ENCODE measurements at places on chromosomes 7 and 10. TPM values are rescaled to one million over a fixed set of nuclear protein-coding genes. Genes with fewer than 3 reads are reported as not detected.
A peak's percentile ranks its signal among the peaks of the same experiment; 100 is the strongest.

TAS2R5 gene
- total RNA-seq: 0.91 TPM

NOLC1 gene
- 64.3 TPM for total RNA-seq

ARL4A gene
- 19.1 TPM for total RNA-seq

CHAT gene
- not detected for total RNA-seq

ABCB1 gene
- 8.1 TPM for total RNA-seq

FLNC gene
- not detected for total RNA-seq

CYP2C19 gene
- total RNA-seq: not detected

MARVELD1 gene
- 2.5 TPM for total RNA-seq

SYT15B gene
- total RNA-seq: not detected

SLC16A9 gene
- 0.48 TPM for total RNA-seq

CTAGE4 gene
- total RNA-seq: 5.3 TPM

STEAP1 gene
- 0.25 TPM for total RNA-seq

UNCX gene
- total RNA-seq: not detected

NPFFR1 gene
- total RNA-seq: not detected

GRCh38 chr10:113644185-113645120 lies 19.4 kb downstream of the NRAP start:
- DNase-seq: no peak

- DNase-seq: peak; percentile 76
Measured at GRCh38 chr7:7944619-7945282, 23.8 kb upstream of the GLCCI1 start.

DNA sequence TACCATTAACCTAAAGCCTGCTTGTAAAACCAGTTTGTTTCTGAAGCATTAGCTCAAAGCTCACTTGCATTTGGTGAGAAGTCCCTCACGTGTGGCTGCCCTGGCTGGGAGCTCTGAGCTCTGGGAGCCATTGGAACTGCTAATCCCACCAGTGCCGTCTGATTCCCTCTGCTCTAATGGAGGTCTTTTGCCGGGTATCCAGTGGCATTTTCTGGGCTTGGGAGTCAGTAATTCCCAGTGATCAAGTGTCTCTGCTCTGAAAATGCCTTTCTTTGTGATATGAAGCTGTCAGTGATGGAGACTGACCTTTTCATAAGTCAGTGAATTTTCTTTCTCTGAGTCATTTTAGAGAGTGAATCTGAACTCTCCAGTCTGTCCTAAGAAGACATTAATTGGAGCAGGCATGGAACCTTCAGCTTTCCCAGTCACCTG lies 36.9 kb upstream of the FAM20C start:
- no peak for DNase-seq

GRCh38 chr10:6115411-6115810 lies 26.6 kb downstream of the RBM17 start:
- DNase-seq: no peak

DNA sequence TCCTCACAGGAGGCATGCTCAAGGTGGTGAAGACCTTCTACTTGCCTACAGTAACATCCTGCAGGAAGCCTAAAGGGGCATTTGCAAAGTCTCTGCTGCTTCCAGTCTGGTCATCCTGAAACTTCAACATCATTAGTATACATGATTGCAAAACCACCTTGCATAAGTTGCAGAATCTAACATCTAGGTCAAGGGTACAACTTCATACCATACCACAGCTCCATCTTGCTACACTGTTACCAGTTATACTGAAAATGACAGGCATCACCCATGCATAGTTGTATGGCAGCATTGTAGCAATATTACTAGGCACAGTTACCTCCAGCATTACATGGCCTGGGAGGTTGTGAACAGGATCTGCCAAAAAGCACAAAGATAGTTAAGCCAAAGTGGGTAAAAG lies 13.7 kb upstream of the MACROH2A2 start:
- no peak for DNase-seq

DNA sequence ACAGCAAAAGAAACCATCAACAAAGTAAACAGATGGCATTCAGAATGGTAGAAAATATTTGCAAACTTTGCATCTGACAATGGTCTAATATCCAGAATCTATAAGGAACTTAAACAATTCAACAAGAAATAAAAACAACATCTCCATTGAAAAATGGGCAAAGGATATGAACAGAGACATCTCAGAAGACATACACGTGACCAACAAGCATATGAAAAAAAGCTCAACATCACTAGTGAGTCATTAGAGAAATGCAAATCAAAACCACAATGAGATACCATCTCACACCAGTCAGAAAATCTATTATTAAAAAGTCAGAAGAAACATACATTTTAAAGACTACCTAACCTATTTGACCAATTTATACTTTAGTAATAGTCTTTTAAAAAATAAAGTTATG lies 571.3 kb upstream of the NRG3 start:
- DNase-seq: no peak

- peak; percentile 42 for DNase-seq
Measured at GRCh38 chr10:484925-485661, 204.4 kb downstream of the DIP2C start.

DNA sequence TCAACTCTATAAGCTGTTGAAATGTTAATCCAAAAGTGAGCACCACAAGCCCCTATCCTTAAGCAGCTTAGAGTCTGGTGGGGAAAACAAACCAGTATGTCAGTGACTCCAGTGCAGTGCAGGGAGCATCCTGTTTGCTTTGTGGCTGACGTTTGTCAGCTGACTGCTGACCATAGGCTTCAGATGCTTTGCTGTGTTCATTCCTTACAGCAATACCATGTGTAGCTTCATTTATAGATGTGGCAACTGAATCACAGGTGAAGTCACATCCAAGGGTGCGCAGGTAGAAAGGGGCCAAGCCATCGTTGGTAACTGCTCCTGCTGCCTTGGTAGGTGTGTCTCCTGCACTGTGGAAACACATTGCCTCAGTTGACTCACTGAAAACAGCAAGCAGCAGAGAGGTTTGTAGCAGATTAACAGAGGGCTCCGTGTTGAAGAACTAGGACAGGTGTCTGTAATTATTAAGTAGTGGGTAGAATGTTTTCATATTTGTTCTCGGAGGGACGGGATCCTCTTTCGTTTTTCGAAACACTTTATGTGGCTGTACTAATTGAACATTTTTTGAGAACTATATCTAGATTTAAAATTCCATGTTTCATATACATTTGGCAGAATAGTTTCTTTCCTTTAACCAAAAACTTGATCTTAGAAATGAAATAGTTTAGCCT lies 2.0 kb downstream of the INSIG1 start:
- DNase-seq: peak; percentile 51

DNA sequence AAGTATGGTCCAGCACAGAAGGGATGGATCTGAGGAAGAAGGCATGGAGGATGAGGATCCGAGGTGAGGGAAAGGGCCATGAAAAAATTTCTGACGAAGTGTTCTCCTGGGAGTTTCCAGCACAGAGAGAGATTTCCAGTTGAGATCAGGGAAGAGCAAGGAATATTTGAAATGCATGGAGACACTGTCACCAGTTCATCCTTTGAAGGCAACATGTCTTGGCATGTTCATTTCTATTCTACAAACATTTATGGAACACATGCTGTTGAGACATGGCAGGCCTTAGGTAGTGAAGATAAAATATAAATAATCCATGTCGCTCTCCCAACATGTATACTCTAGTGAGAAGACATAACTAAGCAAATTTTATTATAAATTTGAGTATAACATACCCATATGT lies 234.0 kb upstream of the TCF7L2 start:
- no peak for DNase-seq

DNA sequence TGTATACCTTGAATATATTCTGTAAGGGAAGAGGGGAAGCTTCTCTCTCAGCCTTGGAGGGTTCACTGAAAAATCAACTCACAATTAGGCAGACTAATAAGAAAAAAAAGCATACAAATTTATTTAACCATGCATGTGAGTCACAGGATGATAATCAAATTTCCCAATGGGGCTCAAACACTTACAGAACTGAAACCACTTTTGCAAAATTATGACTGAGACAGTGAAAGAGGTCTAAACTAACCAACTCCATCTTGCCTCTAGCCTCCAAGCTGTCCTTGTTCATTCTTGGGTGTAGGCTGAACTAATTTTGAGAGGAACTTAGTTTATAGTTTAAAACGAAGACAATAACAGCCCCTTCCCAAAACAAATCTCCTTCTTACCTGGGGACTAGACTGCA lies 618.3 kb upstream of the AUTS2 start:
- DNase-seq: no peak

DNA sequence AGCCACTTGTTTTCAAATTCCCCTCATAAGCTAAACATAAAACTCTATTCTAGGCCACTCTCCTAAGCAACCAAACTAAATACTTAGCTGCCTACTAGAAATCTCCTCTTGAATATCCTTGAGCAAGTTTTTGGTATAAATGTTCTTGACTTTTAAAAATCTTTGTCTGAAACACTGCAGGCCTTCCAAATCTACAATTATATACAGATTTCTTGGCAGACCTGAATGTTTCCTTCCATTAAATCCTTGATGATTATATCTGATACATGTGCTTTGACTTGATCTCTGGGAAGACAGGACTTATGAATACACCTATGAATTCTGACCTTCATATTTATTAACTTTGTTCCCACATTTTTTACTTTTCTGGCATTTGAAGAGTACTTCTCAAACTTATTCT lies 314.5 kb downstream of the CACNA2D1 start:
- DNase-seq: no peak

GRCh38 chr7:131087756-131088658 lies 239.7 kb upstream of the MKLN1 start:
- no peak for DNase-seq

DNA sequence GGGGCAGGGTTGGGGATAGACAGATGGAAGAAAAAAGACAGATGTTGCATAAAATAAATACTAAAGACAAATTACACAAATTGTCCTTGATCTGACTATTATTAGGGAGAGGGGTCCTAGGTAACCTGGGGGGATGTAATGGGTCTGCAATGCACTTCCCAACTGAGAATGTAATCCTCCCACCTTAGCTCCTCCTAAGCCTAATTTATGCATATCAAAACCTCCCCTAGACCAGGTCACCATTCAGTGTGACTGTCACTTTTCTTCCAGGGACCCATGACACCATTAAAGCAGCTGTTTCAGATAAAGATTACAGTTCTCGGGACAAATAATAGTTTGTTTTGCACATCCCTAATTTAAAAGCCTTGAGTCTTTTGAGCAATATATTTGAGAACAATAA lies 133.9 kb upstream of the FEZF1 start:
- DNase-seq: no peak

DNA sequence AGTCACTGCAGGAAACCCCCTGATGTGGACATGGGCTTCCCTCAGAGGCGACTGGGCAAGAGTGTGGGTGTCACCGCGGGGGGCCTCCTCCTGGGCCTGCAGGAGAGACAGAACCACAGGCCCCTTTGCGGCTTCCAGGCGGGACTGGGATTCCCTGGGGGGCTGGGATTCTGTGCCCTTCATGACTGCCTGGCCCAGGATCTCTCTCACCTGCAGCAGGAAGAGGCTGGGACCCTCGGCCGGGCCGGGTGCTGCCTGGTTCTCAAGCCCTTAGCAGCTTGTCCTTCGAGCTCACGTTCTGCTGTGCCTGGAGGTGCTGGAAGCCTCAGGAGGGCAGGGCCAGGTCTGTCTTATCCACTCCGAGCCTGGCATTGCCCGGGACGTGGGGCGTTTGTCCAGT lies 11.8 kb downstream of the SUN1 start:
- DNase-seq: no peak

DNA sequence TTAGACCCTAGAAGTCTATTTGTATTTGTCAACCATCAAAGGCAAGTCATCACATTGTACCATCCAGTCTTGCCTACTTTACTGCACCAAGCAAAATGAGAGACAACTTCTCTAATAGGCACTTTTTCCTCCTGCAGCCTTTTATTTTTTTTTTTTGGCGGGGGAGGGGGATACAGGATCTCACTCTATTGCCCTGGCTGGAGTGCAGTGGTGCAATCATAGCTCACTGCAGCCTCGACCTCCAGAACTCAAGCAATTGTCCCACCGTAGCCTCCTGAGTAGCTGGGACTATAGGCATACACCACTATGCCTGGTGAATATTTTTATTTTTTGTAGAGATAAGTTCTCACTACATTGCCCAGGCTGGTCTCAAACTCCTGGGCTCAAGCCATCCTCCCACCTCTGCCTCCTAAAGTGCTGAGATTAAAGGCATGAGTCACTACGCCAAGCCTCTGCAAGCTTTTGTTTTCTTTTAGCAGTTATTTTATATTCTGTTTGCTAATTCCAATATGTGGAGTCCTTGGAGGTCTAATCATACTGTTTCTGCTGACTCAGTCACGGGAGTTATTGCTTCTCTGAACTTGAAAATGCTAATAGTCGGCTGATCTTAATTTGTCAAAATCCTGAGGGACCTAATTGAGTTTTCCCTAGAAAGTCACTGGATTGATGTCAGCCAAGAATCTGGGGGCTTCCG lies 14.2 kb downstream of the KPNA7 start:
- DNase-seq: no peak

- no peak for DNase-seq
Measured at GRCh38 chr7:38102507-38102906, 75.5 kb upstream of the STARD3NL start.

DNA sequence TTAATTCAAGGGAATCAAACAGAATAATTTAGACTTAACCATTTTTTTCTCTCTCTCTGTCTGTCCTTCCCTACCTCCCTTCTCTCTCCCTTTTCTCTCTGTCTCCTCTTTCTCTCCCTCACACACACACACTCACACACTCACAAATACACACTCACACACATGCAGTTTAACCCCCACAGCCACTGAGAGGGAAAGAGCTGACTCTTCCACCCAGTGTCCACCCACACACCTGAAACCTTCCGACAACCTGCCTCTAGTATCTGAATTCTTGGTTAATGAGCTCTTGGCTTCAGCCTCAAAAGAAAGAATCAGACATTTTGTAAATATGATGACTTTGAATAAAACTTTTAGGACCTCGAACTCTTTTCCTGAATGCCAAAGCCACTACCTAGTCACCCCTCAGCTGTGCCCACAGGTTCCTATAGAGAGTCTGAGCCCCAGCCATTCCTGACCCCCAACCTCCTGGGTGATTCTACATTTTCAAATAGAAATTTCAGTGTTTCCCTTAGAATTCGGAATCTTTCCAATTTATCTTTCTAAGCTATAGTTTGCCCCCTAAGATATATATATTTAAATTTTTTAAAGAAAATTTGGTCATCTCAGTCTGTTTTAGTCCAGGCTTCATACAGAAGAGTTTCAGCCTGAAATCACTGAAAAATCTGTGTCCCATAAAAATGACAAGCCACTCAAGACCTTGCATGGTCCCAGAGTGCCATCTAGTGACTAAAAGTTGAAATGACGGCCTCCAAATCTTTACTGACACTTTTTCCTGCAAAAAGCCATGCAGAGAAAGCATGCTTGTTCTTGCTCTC lies 202.8 kb downstream of the IPMK start:
- no peak for DNase-seq

DNA sequence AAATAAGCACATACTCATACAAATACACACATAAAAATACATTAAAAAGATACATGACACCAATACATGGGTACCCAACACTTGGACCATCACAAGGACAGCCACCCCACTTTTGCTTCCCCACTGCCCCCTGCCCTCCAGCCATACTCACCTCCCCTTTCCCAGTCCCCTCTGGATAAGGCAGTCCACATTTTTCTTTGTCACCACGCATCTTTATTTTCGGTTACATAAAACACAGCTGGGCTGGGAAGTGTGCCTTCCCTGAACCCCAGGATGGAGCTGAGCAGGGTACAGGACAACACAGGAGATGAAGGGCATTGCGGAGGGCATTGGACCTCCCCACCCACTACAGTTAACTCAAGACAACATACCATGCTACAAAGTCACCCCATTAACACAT lies 1.1 kb upstream of the HOXA3 start:
- DNase-seq: no peak

- no peak for DNase-seq
Measured at GRCh38 chr10:93067443-93068365, 6.0 kb upstream of the CYP26A1 start.

All from activated CD4-positive, alpha-beta memory T cell treated with anti-CD3 and anti-CD28 coated beads, Interleukin-2, amount 10 ng/mL, durations not matched to agents 7 days and 5 days (primary cell).